Fibroblast of skin of left quadriceps (primary cell): ENCODE measurements at places on chromosomes 6 and 20.

DNA sequence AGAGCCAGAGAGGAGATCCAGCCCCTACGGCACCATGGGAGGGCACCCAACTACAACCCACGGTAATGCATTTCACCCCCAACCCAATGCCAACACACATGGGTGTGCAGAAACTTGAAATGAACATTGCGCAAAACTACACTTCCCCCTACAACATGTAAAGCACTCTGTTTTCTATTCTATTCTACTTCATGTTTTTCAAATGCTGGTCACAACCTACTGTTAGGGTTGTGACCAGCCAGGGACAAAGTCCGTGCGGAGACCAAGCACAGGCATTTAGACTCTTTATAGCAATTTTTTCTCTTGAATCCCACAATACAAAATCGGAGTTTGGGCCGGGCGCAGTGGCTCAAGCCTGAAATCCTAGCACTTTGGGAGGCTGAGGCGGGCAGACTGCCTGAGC lies 90.6 kb downstream of the MRPL14 start:
- DNase-seq = no peak

GRCh38 chr6:145327586-145327985 lies 407.7 kb downstream of the EPM2A start:
- DNase-seq = no peak

GRCh38 chr6:166739976-166740318 lies 112.9 kb upstream of the RPS6KA2 start:
- DNase-seq = no peak

DNA sequence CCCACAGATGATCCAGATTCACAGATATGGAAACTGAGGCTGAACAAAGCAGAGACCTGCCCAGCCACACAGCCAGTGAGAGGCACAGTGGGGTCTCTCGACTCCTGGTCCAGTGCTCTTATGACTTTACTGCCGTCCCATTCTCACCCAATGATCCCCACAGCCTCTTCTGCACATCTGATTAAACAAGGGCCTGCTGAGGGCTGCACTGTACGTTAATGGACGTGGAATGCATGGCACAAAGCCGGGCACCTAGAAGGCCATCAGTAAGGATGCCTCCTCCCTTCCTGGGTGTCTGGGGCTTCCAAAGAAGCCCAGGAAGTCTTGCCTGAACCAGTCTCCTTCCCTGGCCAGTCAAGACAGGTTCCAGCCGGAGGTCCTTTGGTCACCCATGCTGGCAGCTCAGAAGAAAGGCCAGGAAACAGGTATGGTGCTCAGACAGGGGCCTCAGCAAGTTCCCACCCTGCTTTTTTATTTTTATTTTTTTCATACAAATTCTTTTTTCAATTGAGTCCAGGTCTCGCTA lies 3.8 kb downstream of the TFEB start:
- DNase-seq = no peak

- DNase-seq = no peak
Measured at GRCh38 chr6:74598462-74599393, 607.1 kb downstream of the COL12A1 start.

DNA sequence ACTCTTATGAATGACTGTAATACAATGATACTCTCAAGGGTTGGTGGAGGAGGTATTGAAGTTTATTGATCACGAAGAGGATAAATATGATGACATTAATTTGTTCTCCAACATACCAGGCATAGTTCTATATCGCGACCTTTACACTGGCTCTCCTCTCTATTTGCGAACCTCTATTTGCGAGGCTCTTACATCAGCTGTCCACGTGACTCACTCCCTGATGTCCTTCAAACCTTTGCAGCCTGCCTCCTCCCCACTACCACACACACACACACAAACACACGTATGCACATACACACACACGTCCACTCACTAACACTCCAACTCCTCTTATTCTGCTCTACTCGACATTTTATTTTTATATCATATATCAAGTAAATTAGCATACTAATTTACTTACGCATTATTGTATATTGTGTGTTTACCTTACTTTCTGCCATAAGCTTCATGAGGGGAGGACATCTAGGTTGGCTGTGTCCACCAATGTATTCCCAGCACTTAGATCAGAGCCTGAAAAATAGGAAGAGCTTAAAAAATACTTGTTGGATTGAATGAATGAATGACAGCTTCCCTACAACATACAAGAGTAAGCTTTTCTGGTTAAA lies 53.3 kb upstream of the TNFRSF21 start:
- no peak for DNase-seq

- no peak for DNase-seq
Measured at GRCh38 chr6:167799033-167799821, 27.5 kb upstream of the AFDN start.

GRCh38 chr6:45424451-45424861 lies 46.7 kb upstream of the SUPT3H start:
- DNase-seq = no peak

DNA sequence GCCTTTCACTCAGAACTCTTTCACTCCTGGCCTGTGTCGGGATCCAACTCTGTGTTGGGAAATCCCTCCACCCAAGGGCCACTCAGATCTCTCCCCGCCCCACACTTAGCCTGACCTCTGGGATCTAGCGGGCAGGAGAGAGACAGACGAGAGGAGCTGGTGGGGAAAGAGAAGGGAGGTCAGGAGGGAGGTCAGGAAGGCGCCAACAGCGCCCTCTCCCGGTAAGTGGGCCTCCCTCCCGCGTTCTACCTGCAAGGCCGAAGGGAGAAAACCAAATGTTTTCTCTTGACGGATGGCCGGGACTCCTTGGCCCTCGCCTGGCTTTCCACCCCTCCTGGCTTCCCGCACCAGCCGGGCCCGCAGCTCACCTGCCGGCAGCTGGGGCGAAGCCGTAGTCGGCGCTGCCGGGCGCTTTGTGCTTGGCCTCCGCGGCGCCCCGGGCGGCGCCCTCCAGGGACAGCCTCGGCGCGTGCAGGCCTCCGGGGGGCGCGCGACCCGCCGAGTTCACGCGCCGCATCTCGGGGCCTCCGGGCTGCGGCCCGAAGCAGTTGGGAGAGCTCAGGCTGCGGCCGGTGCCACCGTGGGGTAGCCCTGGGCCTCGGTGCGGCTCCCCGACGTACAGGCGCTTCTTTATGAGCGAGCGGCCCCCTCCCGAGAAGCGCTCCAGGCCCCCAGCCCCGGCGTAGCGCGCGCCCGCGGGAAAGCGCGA lies 38.2 kb downstream of the C6orf132 start:
- DNase-seq = no peak

GRCh38 chr6:44576132-44576631 lies 188.7 kb downstream of the CDC5L start:
- DNase-seq = peak; percentile 72

- no peak for DNase-seq
Measured at GRCh38 chr6:167795321-167795811, 31.3 kb upstream of the AFDN start.
